ENCODE measurements at places on chromosomes 5 and 9.
A peak's percentile ranks its signal among the peaks of the same experiment; 100 is the strongest.

GRCh38 chr5:96381526-96381925 lies 51.5 kb downstream of the PCSK1 start:
- DNase-seq: no peak

- DNase-seq: no peak
Measured at GRCh38 chr9:96874947-96875460, 20.7 kb upstream of the ZNF782 start.

GRCh38 chr5:170438581-170438980 lies 49.4 kb upstream of the KCNMB1 start:
- no peak for DNase-seq

GRCh38 chr9:107049046-107049802 lies 186.3 kb downstream of the ZNF462 start:
- no peak for DNase-seq

GRCh38 chr5:160480652-160481051 lies 59.0 kb downstream of the PTTG1 start:
- DNase-seq: no peak

- DNase-seq: no peak
Measured at GRCh38 chr9:73523391-73523790, 371.7 kb downstream of the ANXA1 start.

GRCh38 chr5:82850393-82850792 lies 226.8 kb downstream of the TMEM167A start:
- no peak for DNase-seq

- no peak for DNase-seq
Measured at GRCh38 chr9:94980947-94981722, 254.6 kb downstream of the AOPEP start.

GRCh38 chr5:88875341-88876234 lies 7.4 kb downstream of the MEF2C start:
- peak; percentile 41 for DNase-seq

- DNase-seq: no peak
Measured at GRCh38 chr9:3263698-3264097, 262.1 kb downstream of the RFX3 start.

DNA sequence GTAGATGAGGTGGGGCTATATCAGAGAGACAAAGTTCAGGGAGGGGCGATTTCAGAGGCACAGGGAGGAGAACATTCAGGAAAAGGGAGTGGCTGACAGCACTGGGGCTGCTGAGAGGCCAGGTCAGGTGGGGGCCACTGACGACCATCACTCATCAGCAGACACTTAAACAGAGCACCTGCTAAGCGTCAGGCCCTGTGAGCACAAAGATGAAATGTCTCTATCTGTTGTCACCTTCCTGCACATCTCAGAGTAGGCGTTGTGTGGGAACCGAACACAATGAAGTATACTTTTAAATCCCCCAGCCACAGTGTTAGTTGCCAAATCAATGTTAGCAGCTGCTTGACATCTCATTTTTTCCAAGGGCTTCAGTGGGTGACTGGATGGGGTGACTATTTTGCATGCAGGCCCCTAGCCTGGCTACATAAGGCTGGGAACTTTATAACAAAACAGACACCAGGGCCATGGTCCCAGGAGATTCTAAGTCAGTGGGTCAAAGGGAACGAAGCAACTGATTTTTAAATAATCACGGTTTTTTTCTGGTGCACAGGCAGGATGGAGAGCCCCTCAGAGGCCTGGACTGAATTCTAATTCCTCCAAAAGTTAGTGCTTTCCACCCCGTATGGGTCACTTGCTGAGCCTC lies 31.1 kb upstream of the ANKRD18A start:
- no peak for DNase-seq

DNA sequence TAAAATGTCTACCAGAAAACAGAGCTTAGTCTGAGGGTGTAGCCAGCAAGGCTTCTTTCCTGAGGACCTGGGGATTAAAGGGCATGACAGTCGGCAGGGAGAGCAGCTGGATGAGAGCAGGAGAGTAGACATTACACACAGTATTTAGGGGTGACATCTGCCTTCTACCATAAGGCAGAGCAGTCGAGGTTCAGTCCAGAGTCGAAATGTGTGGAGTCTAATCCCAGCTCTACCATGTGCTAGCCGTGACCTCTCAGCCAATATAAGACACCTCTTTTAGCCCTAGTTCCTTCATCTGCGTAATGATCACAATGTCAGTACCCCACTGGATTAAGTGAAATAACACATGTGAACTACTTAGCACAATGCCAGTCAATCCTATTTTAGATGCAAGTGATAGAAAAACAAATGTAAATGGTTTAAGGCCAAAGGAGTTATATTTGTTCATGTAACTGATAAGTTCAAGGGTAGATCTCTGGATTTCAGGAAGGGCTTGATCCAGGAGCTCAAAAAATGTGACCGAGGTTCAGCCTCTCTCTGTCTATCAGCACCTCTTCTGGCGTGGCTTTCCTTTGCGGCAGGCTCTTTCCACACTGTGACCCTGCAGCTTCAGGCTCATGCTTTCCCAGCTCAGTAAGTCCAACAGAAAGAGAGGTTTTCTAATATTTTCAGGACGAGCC lies 16.2 kb upstream of the CPLX2 start:
- no peak for DNase-seq

DNA sequence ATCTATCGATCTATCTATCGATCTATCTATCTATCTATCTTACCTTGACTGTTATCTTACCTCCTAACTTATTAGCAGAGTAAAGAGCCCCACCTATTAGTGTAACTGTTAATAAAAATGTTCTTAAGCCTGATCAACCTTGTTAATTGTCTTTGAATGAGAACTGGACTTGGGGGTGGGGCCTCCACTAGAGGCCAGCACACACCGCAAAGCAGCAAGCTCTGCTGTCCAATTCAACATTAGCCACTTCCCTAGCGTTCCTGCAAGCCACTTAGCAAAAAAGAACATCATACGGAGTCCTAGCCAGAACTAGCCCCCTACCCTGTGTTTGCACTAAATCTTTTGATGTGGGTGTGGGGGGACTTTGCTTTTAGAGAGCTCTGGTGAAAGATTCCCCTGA lies 515.8 kb downstream of the KDM4C start:
- no peak for DNase-seq

DNA sequence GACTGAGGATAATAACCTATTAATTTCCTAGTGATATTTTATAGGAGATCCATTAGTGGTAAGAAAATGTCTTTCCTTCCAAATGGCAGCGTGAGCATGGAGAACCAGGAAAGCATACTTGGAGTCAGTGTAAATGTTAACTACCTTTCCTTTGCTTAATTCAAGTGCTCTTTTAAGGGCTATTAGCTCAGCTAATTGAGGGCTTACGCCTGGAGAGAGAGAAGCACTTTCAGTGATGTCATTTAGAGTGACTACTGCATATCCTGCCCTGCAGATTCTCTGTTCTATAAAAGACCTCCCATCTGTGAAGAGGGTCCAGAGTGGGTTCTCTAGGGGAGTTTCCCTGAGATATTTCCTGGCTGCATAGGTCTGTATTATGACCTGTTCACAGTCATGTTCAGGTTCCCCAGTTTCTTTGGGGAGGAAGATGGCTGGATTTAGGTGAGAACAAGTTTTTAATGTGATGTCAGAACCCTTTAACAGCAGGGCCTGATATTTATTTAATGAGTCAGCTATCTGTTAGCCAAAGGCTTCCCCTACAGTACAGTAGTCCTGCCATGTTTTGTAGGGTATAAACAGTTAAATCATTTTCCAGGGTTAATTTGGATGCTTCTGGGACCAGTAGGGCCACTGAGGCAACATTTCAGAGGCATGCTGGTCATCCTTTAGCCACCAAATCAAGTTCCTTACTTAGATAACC lies 89.6 kb downstream of the TRIM36 start:
- no peak for DNase-seq

GRCh38 chr9:14341437-14342122 lies 27.6 kb upstream of the NFIB start:
- no peak for DNase-seq

- no peak for DNase-seq
Measured at GRCh38 chr5:66757834-66758371, 161.7 kb downstream of the MAST4 start.

- DNase-seq: no peak
Measured at GRCh38 chr5:136053336-136054141, 24.8 kb downstream of the TGFBI start.

GRCh38 chr5:164181604-164182003 lies 676.2 kb downstream of the MAT2B start:
- DNase-seq: no peak

GRCh38 chr5:170488570-170488969 lies 15.2 kb upstream of the KCNIP1 start:
- no peak for DNase-seq

DNA sequence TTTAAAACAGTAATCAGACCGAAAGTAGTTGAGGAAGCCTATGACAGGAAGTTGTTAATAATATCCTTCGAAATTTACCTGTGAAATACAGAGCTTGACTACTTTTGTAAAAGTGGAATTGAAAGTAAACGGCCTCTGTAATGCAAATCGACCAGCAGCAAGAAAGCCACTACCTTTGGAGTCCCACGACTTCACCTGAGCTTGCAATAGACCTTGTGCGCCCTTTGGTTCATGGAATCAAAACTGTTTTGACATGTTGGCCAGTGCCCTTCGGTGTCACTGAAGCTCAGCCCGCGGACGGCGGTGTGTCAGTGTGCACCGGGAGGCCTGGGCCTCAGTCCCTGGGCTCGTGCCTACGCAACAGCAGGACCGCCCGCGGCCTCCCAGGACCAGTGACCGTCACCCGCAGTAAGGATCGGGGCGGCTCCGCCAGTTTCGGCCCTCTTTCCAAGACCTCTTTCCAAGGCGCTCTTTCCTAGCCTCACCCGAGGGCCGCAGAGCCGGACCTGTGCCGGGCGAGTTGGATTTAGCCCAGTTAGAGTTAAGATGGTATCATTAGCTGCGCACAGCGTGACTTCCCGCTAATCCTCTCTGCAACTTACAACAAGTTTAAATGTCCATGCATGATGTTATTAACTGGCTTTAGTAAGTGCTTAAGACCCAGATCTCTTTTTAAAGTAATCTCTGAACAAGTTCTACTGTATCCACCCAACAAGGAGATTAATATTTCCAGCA lies 223.3 kb downstream of the MEF2C start:
- DNase-seq: no peak

- no peak for DNase-seq
Measured at GRCh38 chr5:56449071-56449640, 216.0 kb upstream of the ANKRD55 start.

DNA sequence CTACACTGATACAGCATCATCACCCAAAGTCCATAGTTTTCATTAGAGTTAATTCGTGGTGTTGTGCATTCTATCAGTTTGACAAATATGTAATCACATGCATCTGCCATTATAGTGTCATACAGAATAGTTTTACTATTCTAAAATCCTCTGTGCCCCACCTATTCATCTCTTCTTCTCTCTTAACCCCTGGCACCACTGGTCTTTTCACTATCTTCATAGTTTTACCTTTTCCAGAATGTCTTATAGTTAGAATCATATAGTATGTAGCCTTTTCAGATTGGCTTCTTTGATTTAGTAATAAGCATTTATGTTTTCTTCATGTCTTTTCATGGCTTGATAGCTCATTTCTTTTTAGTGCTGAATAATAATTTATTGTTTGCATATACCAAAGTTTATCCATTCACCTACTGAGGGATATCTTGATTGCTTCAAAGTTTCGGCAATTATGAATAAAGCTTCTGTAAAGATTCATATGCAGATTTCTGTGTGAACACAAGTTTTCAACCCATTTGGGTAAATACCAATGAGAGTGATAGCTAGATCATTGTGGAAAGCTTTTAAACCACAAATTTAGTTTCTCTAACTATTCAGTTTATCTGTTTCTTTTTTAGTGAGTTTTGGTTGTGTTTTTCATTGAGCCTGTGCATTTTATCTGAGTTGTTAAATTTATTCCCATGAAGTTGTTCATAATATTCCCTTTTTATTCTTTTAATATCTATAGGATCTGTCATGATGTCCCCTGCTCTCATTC lies 84.9 kb downstream of the RALGPS1 start:
- no peak for DNase-seq

DNA sequence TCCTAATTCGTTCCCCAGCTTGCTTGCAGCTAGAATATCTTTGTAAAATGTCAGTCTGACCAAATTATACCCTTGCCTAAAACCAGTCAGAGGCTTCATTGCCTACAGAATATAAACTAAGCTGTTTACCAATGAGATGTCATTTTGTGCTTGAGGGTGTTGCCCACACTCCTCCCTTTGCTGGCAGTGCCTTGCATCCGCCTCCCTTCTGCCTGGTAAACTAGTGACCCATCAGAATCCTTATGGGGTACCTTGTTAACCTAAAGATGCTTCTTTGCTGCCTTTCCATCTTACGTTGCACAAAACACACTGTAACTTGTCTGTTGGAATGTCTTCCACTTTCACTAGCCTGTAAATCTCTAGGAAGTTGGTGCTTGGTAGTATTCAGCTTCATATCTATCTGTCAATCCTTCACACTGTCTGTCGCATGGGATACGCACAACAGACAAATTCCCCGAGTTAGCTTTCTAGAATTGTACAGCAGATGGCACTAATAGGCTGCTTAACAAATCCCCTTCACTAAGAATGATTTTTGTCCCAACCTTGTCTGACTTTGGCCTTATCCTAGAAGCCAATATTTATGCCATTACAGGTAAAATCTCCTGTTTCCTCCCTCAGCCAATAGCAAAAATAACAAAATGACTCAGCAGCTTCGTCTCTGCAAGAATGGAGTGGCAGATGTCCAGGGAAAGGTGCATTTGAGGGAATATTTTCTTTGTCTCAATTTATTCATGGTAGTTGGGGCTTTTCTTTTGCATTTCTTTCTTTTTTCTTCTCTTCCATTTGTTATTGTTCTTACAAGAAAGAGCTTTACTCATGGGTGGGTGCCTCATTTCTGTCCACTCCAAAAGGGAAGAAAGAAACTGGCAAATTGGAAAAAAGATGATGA lies 3.0 kb downstream of the NUDT2 start:
- peak; percentile 23 for DNase-seq

DNA sequence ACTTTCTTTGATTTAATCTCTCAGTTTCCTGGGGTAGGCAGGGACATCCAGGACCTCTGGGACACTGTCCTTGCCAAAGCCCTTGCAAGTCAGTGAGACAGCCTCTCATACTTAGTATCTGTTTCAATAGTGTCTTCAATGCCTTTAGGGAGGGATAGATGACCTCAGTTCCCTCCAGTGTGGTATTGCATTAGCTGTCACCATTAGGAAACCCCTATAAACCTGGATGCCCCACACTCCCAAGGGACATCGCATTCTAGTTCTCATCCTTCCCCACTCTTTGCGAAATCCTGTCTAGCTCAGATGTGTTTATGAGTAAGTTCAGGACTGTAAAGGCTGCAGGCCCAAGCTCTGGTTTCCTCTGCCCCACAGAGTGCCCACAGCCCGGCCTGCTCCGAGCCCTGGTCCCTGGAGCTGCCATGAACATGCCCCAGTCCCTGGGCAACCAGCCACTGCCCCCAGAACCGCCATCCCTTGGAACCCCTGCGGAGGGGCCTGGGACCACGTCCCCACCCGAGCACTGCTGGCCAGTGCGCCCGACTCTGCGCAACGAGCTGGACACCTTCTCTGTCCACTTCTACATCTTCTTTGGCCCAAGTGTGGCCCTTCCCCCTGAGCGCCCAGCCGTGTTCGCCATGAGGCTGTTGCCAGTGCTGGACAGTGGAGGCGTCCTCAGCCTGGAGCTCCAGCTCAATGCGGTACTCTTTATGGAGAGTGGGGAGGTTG lies 13.2 kb downstream of the TMEM8B start:
- peak; percentile 39 for DNase-seq

- DNase-seq: peak; percentile 37
Measured at GRCh38 chr9:129597355-129598088, 23.4 kb downstream of the C9orf50 start.

GRCh38 chr9:129554649-129555048 lies 66.3 kb downstream of the C9orf50 start:
- no peak for DNase-seq

Data from inflammatory macrophage treated with lipopolysaccharide for 1 hour (primary cell).